ENCODE measurements at places on chromosomes 7 and 10.

- no peak for DNase-seq
Observed at GRCh38 chr10:114259824-114260223, 20.8 kb downstream of the VWA2 start.

GRCh38 chr10:125159932-125160855, at the start of gene CTBP2:
CTBP2 (minus strand) TSS chr10:125160563.
- no peak for DNase-seq

DNA sequence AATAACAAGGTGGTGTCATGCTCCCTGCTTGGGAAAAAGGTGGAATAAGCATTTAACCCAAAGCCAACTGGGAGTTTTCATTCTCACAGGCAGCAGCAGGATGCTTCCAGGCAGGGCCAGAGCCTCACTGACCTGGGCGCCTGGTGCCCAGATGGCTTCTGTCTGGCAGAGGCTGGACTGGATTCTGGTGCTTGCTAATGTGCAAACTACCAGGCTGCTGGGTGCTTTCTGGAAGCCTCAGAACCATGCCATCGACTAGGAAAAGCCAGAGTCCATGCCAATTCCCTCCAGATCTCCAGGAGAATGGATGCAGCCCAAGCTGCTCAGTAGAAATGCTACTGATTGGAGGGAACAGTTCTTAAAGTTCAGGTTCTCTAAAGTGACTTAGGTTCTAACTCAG, 36.2 kb downstream of the VIPR2 start:
- no peak for DNase-seq

GRCh38 chr7:2046581-2047565, 185.9 kb downstream of the MAD1L1 start:
- DNase-seq, result no peak

DNA sequence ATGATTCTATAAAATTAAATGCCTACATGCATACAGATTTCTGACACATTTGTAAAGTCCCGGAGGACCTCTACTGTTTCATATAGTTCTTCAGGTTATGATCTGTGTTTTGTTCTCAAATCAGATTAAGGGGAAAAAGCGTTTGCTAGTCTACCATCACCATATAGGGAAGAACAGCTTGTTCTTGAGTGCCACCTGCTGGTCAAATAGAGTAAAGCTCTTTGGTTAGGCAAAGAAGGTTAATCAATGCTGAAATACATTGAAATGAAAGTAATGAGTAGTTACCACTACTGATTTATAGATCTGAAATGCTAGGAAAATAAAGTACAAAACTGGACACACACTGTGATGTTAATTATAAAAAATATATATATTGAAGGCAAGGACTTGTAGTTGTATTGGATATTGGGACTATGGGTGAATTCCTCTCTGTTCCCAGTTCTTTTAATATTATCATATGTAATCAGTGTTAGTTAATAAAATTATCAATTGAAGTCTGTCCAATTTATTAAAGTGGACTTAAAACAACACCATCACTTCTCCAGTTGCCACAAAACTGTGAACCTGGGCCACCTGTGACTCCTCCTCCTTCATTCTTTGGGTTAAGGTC, 72.6 kb upstream of the PDLIM1 start:
- DNase-seq, result no peak

DNA sequence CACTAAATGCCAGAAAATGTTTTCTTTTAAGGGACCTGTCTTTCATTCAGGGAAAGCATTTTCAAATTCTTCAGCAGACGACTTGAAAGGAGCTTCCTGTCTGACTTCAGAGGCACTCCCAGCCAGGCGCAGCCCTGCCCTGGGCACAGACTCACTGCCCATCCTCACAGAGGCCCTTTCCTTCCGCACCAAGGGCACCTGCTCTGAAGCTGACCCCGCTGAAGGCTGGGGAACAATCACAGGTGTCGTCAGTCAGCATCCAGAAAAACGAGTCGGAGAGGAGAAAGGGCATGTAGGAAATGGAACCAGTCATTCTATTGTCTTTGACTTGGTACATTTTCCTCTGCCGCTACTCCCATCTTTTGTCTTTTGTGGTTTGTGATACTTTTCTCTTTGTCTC, 125.3 kb upstream of the PARD3 start:
- DNase-seq, result no peak

- no peak for DNase-seq
Observed at GRCh38 chr10:132867801-132868644, 74.3 kb downstream of the CFAP46 start.

DNA sequence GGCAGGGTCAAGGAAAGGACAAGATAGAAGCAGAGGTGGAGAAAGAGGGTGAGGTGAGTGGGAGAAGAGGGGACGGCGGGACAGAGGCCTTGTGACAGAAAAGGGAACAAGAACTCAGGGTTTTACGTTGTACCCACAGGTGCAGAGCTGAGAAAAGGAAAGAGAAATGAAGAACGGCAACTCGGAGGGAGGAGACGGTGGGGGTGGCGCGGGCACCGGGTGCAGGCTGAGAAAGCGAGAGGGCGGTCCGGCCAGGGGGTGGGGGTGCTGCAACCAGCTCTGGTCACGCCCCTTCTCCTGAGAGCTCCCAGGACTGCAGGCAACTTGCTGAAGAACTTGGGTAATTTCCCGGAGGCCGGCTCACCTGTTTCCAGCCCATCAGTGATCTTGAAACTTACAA, 65.3 kb downstream of the CARD11 start:
- DNase-seq, result peak; percentile 81

GRCh38 chr7:41938371-41938770, 235.5 kb upstream of the INHBA start:
- DNase-seq, result no peak

GRCh38 chr7:36422072-36422471, 32.4 kb downstream of the ANLN start:
- no peak for DNase-seq

- DNase-seq, result no peak
Observed at GRCh38 chr7:11552676-11553296, 279.2 kb downstream of the THSD7A start.

DNA sequence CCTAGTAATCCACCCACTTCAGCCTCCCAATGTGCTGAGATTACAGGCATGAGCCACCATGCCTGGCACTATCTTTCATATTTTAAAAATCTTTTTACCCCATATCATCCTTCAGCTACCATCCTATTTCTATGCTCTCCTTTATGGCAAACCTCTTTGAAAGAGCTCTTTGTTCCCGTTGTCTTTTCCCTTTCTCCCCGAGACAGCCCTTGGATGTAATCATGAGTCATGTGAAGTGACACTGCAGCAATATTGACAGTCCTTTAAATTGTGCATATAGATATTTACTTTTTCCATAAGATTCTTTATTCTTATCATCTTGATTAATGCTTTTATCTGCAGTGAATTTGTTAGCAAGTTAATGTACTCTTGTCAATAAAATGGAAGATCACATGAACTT, 286.6 kb downstream of the ANKRD7 start:
- no peak for DNase-seq

DNA sequence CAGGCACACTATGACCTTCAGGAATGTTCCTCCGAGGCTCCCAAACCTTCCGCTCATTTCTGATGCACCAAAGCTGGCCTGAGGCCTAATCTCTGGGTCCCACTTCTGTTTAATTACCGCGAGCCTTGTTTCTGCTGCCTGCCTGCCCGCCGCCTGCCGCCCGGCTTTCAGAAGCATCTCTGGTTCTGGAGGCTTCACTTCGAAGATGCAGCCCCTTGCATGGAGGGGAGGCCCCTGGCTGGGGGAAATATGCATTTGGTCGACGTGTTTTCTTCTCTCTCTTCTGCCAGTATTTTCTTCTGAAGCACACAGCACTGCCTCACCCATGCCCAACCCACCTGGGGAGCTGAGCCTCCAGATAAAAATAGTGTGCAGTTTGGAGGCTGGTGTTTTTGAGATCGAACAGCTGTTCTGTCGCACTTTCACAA, 166.9 kb downstream of the PAXIP1 start:
- no peak for DNase-seq

DNA sequence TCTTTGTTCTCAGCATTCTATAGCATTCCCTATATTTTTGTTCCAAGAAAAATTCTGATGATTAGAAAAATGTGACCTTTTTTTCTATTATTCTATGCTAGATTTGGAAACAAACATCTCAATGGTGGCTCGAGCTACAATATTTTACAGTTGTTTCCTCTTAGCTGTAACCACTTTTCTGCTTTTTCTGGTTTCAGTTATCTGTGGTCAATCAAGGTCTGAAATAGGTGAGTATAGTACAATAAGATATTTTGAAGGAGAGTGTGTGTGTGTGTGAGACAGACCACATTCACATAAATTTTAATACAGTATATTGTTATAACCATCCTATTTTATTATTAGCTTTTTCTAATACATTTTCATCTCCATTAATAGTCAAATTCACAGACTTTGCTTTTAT, 564.5 kb upstream of the GHITM start:
- DNase-seq, result no peak

DNA sequence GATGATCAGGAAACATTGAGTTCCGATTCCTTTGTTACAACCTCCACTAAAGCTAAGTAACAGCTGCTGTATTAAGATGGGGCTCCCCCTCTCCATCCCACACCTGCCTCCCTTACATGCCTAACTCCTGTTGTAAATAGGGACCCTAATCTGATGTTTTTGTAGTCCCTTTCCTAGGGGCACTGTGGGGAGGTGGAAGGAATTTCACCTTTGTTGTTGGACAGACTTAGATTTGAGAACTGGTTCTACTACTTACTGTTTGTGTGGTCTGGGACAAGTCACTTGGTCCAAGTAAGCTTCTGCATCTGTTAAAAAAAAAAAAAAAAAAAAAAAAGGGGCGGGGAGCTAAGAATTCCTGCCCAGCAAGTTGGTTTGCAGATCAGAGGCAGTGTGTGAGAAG, 42.6 kb downstream of the KIAA1217 start:
- DNase-seq, result no peak

DNA sequence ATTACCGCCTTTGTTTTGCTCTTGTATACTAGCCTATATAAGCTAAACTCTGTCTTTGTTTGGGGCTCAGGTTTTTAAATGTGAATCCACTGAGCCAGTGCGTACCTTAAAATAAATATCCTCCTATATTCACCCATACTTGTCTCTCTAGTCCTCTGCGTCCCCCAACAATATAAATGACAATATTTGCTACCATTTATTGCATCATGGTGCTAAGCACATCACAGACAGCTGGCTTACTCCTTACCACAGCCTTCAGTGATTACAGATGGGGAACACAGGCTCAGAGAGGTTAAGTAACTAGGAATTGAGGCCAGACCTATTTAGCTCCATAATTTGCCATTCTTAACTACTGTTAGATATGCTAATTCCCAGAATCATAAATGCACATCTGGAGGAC, 3.4 kb upstream of the ADCK2 start:
- no peak for DNase-seq

DNA sequence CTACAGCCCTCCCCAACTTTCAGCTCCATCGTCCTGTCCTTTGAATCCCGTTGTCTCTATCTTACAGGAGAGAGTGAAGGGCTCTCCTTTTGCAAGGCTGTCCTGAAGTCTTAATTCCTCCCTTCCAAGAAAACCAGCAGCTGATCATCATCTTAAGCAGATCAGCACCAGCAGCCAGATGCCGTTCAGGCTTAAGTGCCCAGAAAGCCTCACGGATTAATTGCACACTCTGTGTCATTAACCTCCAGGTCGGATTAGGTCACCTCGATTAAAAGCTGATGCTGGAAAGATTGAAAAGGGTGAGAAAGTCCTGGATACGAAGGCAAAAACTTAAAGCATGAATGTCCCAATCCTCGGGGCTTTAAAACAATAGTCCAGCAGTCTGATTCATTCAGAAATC, 24.8 kb upstream of the ADARB2 start:
- no peak for DNase-seq

GRCh38 chr7:148398844-148399365, 191.7 kb upstream of the C7orf33 start:
- no peak for DNase-seq

- DNase-seq, result no peak
Observed at GRCh38 chr7:38215115-38215514, 37.1 kb downstream of the STARD3NL start.

DNA sequence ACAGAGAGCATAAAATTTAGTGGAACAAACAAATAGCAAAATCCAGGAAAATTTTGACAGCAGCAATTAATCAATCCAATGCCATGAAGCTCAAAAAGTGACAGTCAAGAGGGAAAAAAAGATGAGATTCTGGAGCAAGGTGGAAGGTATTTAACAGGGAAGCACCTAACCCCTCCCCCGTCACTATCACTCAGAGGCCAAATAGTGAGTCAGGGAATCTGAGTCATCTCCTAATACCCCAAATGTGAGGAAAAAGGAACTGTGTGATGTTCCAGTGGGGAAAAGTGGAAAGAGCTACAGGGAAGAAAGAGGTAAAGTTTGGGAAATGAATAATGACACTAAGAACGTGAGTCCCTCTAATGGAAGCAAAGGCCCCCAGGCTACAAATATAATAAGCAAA, 113.2 kb upstream of the PHF14 start:
- no peak for DNase-seq

GRCh38 chr7:105307163-105307672, 81.5 kb downstream of the SRPK2 start:
- DNase-seq, result no peak

DNA sequence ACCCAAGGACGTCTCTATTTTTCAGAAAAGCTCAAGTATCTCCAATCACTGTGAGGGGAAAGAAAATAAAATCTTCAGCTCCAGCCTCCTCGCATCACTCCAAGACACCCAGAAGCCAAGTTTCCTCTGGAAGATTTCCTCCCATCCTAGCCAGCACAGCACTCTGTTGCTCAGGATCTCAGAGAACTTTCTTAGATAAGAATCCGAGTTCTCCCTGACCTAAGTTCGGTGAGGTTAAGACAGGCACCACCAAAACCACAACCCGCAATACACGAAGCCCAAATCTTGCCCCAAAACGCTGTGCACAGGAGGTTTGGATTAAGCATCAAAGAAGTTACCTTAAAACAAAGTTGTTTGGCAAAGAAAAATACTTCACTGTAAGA, 4.2 kb downstream of the FAM53B start:
- DNase-seq, result no peak

DNA sequence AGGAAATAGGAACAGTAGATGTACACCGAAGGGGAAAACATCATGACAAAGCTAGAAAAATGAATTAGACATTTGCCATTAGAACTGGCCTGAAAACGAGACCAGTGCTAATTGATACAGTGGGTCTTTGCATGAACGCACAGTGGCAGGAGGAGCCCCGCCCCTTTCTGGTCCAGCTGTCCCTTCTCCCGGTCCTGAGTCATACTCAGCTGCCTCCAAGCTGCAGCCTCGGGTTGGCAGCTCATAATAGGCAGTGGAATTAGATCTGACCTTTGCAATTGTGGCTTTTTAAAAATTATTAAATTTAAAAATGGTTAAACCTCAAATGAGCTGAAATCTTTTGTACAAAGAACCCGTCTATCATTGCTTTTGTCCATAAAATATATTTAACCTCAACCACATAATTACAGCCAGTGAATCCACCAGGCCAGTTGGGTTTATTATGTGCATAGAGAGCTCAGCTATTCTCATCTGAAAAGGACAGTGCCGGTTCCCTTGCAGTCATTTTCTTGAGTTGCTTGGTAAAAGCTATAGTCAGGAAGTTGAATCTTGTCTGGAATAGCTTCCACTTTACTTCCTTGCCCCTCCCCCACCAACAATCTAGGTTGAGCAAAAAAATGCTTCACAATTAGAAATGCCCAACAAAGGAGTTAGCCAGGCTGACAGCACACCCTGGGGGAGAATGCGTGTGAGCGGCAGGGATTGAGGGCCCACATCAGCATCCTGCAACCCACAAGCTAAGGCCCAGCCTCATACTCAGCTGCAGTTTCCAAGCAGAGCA, 147.1 kb downstream of the BUB3 start:
- no peak for DNase-seq

GRCh38 chr10:104957178-104957841, 316.2 kb downstream of the SORCS3 start:
- no peak for DNase-seq

Data from stimulated activated CD4-positive, alpha-beta T cell treated with anti-CD3 and anti-CD28 coated beads, Interleukin-15, amount 100 ng/mL, for 1 hour (primary cell).